Esophagus squamous epithelium (tissue), 5 donors: ENCODE measurements at places on chromosomes 5 and 9.

DNA sequence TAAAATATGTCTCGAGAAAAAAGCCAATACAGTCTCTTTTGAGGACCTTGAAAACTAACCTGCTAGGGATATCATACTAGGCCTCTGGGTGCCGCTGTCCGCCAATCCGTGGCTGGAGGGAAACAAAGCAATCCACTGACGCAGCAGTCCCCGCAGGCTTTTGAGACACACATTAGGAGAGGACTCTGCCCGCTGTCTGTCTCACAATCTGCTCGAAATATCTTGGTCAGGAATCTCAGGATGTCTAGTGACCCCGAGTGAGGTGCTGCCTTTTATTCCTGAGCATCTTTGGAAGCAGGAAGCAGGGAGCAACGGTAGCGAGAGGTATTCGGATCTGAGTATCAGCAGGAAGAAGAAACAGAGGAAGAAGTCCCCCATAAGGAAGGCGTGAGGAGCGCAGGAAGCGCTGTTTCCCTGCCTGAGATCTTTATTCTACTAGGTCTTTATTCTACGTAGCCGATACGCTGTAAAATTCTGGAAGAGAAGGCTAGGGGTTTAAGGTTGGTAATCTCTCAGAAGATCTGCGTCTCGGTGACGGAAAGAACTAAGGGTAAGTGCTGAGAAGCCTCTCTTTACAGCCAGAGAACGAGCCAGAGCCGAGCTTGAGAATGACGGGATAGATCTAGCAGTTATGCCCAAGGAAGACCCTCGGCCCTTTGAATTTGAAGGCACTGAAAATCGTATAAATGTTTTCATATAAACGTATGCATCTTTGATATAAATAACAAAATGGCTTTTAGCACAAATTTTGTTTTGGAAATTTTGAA is 4.0 kb upstream of the PCDHGA1 start:
- DNase-seq: no peak

DNA sequence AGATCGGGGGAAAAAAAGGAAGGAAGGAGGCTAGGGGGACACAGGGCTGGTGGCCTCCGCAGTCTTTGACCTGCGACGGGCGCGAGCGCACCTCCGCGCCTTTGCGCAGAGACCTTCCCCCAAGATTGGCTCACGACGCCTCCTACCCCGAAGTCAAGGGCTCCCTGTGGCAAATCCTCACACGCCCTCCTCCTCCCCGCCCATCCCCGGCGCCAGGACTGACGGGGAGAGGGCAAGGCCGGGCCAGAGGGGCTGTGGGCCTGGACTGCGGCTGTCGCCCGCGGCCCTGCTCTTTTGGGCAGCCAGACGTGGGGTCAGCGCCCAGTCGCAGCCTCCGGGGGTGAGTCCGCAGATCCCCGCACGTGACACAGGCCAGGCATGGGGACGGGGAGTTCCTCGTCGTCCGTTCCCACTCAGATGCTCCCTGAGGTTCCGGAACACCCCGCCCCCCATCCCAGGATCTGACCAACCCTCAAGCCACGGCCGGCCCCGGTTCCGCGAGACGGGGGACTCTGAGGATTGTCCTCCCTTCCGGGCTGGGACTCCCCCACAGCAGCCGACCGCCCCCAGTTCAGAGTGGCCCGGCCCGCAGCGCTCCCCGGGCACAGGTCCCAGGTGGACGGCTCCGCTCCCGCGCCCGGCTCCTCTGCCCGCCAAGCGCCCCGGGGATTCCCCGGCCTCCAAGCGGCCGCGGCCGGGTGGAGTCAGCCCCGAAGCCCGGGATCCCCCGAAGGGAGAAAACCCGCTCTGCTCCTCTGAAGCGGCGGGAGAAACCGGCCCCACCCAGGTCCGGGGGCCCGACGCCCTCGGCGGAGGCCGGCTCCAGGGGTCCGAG is 543 bp upstream of the ANKRD33B start:
- no peak for DNase-seq

DNA sequence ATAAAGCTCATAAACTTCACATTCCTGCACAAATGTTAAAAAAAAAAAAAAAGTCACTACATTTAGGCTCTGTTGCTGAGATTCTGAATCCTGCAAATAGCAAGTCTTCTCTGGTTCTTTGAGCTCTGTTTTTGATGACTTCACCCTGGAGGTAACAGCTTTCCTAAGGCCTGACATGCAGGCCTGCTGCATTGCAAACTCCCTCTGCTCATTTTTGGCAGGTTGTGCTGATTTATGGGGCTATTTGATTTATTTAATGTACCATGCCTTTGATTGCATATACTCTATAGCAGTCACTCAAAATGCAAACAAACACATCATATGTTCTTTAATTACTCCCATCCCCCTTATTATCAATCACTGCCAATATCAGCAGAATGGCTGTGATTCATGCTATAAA is 416.1 kb upstream of the IZUMO3 start:
- no peak for DNase-seq

GRCh38 chr5:157603333-157604190 is 28.0 kb upstream of the ADAM19 start:
- DNase-seq: no peak

DNA sequence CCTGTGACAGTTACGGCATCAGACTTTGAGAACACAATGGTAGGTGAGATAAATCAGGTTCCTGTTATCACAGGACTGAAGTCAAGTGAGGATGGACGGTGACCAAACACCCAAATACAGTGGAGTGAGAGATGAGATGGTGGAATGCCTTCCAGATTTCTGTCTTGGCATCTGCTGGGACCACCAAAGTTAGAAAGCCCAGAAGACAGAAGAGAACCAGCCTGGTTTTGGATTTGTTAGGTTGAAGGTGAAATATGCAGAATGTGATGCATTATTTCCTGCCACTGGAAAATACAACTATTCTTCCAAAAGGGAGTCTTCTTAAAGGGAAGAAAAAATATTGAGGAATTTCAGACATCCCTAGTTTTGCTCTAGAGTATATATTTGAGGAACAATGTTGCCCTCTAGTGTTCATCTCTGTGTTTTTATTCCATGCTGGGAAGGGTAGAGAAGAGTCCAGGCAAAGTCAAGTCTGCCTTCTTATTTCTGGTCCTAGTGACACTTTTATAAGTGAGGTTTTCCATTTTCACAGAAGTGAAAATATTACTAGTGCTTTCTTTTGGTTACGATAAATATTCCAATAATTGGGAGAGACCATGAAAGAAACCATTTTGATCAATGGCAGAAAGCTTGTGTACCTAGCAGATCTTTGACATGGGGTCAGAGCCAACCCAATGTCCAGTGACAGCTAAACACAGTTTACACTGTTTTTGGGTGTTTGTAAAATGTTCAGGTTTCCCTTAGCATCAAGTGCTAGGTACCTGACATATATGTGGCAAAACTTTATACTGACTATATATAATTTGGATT is 142.3 kb upstream of the ANKH start:
- no peak for DNase-seq

GRCh38 chr9:126705767-126706697 is 92.3 kb downstream of the LMX1B start:
- no peak for DNase-seq

GRCh38 chr5:96780626-96781025 is 27.1 kb downstream of the ERAP1 start:
- no peak for DNase-seq

DNA sequence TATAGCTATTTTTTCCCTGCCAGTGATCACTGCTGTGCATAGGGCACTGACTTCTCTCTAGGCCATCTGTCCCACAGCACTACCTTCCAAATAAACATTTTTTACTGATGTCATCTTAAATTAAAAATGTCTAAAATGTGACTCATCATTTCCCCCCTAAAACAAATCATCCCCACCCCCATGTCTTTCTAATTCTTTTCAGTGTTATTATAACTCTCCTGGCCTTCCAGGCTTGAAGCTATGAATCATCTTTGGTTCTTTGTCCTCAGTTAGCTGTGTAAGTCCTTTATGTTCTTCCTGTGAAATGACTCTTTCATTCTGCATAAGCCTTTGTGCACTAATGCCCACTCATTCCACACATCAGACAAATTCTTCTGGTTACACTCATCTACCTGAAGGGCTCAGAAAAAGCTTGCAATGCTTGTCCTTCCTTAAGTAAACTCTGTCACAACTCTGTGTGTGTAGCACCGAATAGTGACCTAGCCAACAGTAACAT is 78.1 kb downstream of the CFAP95 start:
- no peak for DNase-seq

- DNase-seq: no peak
These were observed 73.9 kb downstream of the RMI1 start for GRCh38 chr9:84054341-84055010.

DNA sequence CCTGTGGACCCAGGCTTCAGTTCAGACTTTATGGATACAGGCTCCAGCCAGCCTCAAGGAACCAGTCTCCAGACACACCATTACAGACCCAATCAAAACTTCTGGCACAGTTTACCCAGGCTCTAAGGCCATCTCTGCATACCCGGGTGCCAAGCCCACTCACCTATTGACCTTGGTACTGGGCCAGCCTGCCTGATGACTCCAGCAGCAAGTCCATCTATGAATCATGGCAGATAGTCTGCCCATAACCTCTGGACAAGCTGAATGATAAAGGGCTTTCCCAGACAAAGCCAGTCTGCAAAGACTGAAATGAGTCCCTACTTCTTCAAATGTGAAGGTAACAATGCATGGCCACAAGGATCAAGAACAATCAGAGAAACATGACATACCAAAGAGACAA is 1327.1 kb upstream of the C9orf72 start:
- DNase-seq: no peak

DNA sequence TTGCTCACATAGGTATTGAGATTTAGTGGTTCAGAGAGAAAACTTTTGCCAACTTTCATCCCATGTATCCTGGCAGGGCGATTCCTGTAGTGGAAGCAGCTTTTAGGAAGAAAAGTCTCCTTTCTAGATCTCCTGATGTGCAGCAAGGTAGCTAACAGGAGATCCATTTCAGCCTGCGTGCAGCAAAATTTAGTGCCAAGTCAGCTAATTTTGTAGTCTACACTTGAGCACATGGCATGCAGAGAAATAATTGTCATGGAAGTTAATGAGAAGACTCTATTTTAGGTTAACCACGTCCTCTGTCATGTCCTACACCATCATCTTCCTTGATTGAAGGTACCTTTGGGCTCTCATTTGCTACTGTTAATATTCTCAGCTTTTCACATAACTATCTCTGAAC is 165.8 kb downstream of the PTPRD start:
- no peak for DNase-seq

DNA sequence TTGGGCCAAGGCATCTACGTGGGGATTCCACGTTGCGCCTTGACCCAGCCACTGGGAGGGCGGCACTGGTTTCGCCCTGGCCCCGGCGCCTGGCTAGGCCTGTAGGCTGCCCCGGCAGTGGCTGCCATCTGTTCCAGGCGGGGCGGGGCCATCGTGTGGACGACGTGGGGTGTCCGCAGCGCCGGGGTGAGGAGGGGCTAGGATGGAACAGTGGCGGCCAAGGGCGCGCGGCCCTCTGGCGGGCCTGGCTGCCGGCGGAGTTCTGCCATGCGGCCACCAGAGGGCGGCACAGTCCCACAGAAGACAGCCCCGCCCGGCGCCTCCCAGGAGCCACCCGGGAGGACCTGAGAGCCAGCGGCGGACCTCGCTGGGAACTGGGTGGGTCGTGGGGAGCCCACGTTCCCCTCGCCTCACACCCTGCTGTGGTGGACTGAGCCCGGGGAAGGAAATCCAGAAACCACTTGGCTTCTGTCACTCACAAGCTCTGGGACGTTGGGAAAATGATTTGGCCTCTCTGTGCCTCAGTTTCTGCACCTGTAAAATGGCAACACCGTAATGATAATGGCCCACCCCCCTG is 22.6 kb upstream of the RAPGEF1 start:
- no peak for DNase-seq

DNA sequence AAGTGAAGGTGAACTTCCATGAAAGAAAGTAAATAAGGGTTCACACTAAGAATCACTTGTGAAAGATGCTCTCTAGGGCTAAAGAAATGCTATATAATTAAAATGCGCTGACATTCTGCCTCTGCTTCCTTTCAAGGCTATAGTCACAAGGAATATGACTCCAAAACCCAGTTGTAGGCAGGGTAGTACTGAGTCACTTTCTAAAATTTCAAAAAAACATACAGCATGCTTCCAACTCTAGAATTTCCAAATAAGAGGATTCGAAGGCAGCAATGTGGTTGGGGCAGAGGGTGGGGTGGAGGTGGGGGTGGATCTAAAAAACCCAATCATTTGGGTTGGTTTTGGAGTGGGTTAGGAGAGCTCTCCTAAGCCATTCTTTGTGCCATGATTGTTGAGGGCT is 84.6 kb downstream of the HMHB1 start:
- no peak for DNase-seq

GRCh38 chr5:154862766-154863165 is 4.3 kb downstream of the CNOT8 start:
- no peak for DNase-seq

DNA sequence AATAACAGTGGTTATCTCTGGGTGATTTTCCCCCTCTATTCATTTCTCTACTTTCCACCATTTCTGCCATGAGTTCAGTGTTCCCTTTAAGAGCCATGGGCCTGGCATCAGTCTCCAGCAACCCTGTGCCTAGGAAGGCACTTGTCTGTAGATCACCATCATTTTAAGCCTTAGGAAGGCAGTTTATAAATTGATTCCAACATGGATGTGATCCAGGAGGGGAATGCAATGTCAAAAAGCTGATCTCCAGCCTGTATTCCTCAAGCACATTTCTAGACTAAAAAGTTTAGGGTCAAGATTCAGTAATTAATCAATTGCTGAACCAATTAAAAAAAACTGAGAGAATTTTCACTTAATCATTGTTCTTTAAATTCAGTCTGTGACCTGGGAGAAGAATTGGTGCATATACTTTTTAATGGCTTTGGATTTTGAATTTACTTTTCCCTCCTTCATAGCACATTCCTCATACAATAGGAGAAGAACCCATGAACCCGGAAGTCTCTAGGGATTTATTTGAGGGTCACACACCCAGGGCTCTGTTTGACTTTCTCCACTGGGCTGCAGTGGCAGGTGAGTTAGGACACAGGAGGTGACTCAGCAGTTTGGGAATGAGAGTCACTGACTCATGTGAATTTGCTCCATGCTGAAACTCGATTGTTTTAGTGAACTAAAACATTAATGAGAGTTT is 6.1 kb upstream of the ERMP1 start:
- DNase-seq: no peak

GRCh38 chr9:128275198-128276007 is at the start of gene GOLGA2:
GOLGA2 (minus strand) TSS chr9:128276007; CDS start chr9:128275976, 31 bp downstream.
- no peak for DNase-seq

GRCh38 chr5:33398501-33398900 is 42.3 kb upstream of the TARS1 start:
- no peak for DNase-seq

DNA sequence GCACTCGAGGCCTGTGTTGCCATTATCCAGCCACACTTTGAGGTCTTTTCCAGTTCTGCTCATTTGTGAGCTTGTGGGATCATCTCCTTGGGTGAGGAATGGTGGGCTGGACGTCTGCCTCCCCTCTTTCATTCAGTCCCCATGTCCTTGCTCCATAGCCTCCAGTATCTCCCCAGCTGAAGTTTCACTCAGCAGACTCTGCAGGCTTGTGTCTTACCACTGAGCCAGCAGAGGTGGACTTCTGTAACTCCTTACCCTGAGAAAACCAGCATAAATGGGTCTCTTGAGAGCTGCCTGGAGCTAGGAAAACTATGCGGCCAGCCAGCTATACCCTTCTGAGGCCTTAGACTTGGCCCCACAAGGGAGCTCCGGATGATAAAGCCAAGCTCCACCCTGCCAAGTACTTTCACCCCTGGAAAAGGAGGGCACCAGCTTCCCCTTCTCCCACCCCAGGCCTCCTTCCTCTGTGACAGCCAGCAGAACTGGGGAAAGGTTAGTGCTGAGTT is 12.2 kb downstream of the IRF1 start:
- no peak for DNase-seq

GRCh38 chr5:147856801-147857200 is 21.7 kb upstream of the SCGB3A2 start:
- DNase-seq: no peak

GRCh38 chr9:100426530-100427365 is at the start of gene MSANTD3:
MSANTD3 (plus strand) TSS chr9:100427143; CDS start chr9:100441939, 14,796 bp downstream.
- DNase-seq: no peak
